MM.1S (cell line): ENCODE measurements at places on chromosomes 2 and 18.

DNA sequence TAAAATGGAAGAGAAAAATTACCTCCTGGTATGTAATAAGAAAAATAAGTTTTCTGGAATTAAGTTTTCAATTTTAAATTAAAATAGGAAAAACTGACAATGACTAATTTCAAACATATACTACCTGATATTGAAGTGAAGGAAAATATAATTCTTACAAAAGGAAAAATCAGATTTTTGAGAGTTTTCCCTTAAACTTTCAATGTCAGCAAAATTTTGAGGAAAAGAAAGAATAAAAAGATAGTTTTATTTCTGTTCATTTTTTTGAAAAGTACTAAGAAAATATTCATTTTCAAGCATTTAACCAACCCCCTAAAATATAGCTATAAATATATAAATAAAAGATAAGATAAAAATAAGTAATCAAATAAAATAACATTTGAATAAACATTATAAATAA lies 87.1 kb downstream of the TMX3 start:
- no peaks in the 10 kb centered on the region for H3K4me1 ChIP-seq
- H3K4me3 ChIP-seq = no peak overlapping the region
- no peaks in the 10 kb centered on the region for H3K27me3 ChIP-seq
- no peak overlapping the region for H3K27ac ChIP-seq
- DNase-seq = no peak

DNA sequence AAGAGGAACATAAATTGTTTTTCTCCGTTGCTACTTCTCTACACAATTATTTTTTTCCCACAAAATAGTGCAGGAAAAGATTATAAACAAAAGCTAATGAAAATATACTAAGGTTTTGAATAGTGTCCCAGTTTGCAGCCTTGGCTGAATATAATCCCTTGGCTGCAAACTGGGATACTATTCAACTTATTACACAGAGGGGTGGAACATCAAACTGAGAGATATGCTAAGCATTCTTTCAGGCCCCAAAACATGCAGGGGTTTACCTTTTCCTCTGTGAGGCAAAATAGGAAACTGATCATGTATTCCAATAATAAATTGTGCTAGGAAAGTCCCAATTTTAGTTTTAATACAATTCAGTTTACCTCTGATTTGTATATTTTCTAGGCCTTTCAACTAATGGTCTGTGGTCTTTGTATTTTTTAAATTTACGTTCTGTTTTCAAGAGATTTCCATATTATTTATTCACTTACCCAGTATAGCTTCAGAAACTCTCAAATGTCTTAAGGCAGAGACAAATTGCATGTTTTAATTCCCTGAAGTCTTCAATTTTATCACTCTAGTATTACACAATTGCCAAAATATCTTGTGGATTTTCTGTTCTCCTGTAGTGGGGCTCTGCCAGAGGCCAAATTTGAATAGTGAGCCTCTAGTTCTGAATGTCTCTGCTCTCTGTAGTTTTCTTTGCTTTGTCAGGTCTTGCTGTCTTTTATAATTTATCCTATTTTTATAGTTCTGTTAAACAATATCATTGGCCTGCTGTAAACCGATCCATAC lies 63.9 kb downstream of the PPP1R1C start:
- no peaks in the 10 kb centered on the region for H3K27me3 ChIP-seq
- H3K4me1 ChIP-seq = peaks cover 12% of the 10 kb centered on the region; the same call in 1 of the 2 replicates
- DNase-seq = no peak
- no peak overlapping the region for H3K4me3 ChIP-seq

- H3K4me3 ChIP-seq = no peak overlapping the region
- no peaks in the 10 kb centered on the region for H3K36me3 ChIP-seq
- no peaks in the 10 kb centered on the region for H3K4me1 ChIP-seq
Observed at GRCh38 chr2:33946193-33946592, 347.1 kb upstream of the FAM98A start.

GRCh38 chr2:232533944-232534710 lies 5.4 kb upstream of the CHRNG start:
- peaks cover 5% of the 10 kb centered on the region; the same call in 1 of the 2 replicates for H3K27me3 ChIP-seq
- DNase-seq = no peak
- H3K4me3 ChIP-seq = no peak overlapping the region
- H3K27ac ChIP-seq = no peak overlapping the region
- no peaks in the 10 kb centered on the region for H3K36me3 ChIP-seq

DNA sequence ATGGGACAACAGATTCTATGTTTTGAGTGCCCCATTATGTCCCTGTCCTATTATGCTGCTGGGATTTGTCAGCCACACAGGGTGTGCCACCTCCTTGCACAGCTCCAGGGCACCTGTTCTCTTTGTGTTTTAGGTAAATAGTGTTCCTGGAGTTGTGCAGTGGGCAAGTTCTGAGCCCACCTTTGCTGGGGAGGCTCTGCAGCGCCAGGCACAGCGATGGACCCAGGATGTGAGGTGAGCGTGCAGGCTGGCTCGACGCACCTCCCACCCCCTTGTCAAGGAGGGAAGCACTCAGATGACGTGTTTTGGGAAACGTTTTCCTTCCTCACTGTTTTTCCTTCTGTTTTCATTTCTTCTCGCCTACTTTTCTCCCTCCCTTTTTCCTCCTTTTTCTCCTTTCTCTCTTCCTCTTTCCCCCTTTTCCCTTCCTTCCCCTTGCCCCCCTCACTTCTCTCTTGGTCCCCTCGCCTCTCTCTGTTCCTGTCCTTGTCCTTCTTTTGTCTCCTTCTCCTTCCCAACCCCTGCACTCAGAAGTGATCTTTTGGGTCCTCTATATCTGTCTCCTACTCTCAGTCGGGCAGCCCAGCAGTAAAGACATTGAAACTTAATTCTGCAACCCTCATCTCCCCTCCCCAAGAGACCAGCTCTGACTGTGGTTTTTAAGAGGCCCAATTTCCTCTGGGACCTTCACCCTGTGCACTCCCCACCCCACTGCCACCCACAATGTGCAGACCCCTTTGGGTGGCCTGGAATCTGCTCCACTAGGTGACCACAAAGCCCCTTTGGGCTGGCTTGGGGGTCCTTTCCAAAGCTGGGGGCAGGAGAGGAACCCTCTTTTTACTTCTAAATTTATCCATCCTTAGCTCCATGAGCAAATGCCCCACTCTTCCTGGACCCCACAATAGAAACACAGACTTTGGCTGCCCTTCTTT lies 104.0 kb downstream of the MCFD2 start:
- no peak overlapping the region for H3K27ac ChIP-seq
- no peak overlapping the region for H3K4me3 ChIP-seq
- DNase-seq = no peak
- H3K36me3 ChIP-seq = no peaks in the 10 kb centered on the region
- no peaks in the 10 kb centered on the region for H3K27me3 ChIP-seq

- no peak for DNase-seq
- no peak within 1 kb of the TSS for H3K4me3 ChIP-seq
- no peaks in the 10 kb centered on the region for H3K4me1 ChIP-seq
- no peaks in the 10 kb centered on the region for H3K36me3 ChIP-seq
- H3K27me3 ChIP-seq = no peaks in the 10 kb centered on the region
- no peak within 1 kb of the TSS for H3K27ac ChIP-seq
Observed at GRCh38 chr2:100321866-100322820, at the start of gene LONRF2. Gene LONRF2, minus strand, starts transcription at chr2:100322501. Its CDS starts 408 bp downstream, at chr2:100322093.

GRCh38 chr2:217479566-217479965 lies 523.2 kb downstream of the TNS1 start:
- H3K27ac ChIP-seq = no peak overlapping the region
- no peak overlapping the region for H3K4me3 ChIP-seq
- H3K4me1 ChIP-seq = no peaks in the 10 kb centered on the region
- DNase-seq = no peak

GRCh38 chr18:44502790-44503189 lies 177.9 kb upstream of the SETBP1 start:
- H3K4me1 ChIP-seq = no peaks in the 10 kb centered on the region
- no peaks in the 10 kb centered on the region for H3K36me3 ChIP-seq
- no peak overlapping the region for H3K27ac ChIP-seq
- DNase-seq = no peak
- H3K4me3 ChIP-seq = no peak overlapping the region

- no peaks in the 10 kb centered on the region for H3K36me3 ChIP-seq
- H3K4me3 ChIP-seq = no peak overlapping the region
- no peak for DNase-seq
- no peak overlapping the region for H3K27ac ChIP-seq
- no peaks in the 10 kb centered on the region for H3K4me1 ChIP-seq
- H3K27me3 ChIP-seq = no peaks in the 10 kb centered on the region
Observed at GRCh38 chr2:206423147-206423546, 20.2 kb upstream of the ADAM23 start.
